ENCODE measurements at places on chromosomes 13 and 19.

DNA sequence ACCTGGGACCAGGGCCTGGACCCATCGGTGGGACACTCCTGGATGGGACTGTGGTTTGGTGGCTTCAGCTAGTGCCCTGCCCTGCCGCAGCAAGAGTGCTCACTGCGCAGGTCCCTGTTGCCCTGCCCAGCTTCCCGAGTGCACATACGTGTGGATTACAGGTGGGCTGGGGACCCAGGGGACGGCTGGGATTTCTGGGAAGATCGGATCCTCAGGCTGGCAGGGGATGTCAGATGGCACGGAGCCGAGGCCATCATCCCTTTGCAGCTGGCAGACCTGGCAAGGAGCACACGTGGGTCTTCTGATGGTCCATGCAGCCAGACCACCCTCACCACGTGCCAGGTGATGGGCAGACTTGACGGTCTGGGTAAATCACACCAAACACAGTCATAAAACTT, 69.3 kb downstream of the CHST8 start:
- no peak for DNase-seq

GRCh38 chr19:2478278-2478755, 2.4 kb downstream of the GADD45B start:
- peak; percentile 51 for DNase-seq

DNA sequence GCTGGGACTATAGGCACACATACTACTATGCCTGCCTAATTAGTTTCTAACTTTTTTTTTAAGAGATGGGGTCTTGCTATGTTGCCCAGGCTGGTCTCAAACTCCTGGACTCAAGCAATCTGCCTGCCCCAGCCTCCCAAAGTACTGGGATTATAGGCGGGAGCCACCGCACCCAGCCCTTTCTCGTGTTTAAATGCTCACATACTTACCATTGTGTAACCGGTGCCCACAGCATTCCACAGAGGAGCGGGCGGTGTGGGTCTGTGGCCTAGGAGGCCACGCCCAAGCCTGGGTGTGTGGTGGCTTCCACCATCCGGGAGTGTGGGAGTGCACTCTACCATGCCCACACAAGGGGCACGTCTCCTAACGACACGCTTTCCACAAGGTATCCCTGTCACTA, 7.7 kb downstream of the LMNB2 start:
- no peak for DNase-seq

DNA sequence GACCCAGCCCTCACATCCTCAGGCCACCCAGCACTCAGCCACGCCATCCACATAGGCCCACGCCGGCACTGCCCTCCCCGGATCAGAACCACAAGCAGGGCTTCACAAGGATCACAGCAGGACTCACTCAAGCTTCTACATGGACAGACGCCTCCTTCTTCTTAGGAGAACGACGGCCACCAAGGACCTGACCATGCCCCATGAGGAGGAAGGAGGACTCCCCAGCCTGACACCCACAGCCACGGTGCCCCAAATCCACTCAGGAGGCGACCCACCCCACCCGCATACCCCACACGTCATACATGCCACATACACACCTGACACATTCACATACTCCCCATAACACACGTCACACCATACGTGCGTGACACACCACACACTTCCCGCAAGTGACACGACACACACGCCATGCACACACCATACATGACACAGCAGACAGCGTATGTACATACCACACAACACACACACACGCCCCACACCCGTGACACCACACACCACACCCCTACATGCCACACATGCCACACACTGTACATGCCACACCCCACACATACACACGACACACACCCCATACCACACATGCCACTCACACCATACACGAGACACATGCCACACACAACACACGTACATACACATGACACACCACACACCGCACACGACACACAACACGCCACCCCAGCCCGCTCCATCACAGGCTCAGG, 50.4 kb downstream of the MLLT1 start:
- no peak for DNase-seq

- DNase-seq = no peak
These were observed 909.5 kb upstream of the GPC6 start for GRCh38 chr13:92317066-92317465.

DNA sequence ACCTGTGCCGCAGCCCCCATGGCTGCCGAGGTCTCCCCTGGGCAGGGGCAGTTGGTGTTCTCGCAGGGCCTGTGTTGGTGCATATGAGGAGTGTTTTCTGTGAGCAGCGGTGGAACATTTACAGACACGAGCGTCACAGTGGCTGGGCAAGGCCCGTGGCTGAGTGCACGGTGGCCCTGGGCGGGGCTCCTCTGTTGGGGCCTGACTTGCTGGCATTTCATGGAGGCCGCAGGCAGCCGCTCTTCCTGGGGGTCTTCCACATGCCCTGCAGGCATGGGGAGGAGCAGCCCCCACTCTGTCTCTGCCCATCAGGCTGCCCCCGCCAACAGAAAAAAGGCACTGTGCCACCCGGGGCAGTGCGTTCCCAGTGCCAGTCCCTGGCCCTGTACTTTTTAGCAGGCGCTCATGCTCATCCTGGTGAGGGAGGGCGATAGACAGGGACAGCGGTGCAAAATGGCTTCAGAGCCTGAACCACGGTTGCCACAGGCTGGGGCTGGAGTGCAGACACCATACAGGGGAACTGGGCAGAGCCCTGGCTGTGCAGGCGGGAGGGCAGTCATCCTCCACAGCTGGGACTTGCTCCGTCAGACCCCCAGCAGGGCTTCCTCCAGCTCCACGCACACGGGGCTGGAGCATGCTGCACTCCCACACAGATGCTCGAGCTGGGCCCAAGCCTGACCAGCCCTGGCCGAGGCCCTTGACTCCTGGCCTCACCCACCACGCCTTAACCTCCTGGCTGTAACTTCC, 23.5 kb downstream of the TFDP1 start:
- no peak for DNase-seq

GRCh38 chr13:110289661-110290060, 17.3 kb downstream of the COL4A1 start:
- no peak for DNase-seq

DNA sequence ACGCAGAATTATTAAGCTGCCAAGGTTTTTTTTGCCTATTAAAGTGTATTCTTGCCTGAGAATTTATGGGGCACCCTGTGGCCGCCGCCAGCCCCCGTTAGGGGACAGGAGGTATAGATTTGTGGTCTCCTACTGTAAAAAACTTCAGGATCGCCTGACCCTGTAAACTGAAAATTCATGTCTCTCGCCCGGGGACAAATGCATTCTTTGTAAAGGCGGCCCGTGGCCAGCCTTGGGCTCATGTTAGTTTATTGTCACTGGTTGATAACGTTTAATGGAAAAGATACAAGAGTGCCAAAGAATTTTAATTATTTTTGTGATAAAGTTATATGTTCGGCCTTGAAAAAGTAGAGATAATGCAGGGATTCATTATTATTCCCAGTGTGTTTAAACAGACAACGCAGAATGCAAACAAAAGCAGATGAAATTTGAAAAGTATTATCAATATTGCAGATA, 141.7 kb downstream of the URI1 start:
- DNase-seq = no peak

- peak; percentile 58 for DNase-seq
These were observed 8.3 kb downstream of the TNFRSF19 start for GRCh38 chr13:23578411-23579071.

DNA sequence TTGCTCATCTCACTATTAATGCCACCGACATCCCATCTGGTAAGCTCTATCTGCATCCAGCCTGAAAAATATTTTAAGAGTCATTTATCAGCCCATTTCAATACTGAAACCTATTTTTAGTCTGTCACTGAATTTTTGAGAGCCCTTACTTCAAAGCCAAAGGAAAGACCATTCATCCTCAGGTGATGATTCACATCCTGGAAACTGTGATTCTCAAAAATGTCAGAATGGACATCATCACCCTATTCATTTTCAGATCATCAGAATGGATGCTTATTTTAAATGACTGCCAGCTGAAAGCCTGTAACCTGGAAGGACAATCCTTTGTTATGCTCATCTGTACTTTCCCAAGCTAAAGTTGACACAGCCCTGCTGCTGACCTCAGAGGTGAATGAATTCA, 27.0 kb downstream of the TNFSF11 start:
- DNase-seq = no peak

- peak; percentile 5 for DNase-seq
These were observed 379 bp upstream of the ZNF470 start for GRCh38 chr19:56566904-56567273.

DNA sequence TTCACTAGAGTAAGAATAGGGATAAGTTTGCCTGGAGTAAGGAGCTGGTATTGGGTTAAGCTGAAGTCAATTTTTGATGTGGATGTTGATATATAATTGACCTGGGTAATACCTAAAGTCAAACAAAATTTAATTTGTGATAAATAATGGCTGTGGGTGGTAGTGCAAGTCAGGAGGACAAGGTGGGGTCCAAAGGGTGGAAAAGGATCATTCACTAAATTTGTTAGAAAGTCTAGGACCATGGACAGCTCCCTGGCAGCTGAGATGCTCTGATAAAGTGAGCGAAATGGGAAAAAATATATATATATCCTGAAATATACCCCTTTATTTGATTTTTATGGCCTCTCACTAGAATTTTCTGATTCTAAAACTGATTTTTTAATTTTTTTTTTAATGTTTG, 463.5 kb downstream of the GPC6 start:
- no peak for DNase-seq

GRCh38 chr19:32333227-32333626, 12.2 kb upstream of the ZNF507 start:
- DNase-seq = no peak

- no peak for DNase-seq
These were observed 3.8 kb upstream of the ACTL9 start for GRCh38 chr19:8702350-8702749.

GRCh38 chr19:51525651-51526050, 5.8 kb downstream of the SIGLEC6 start:
- no peak for DNase-seq

- DNase-seq = no peak
These were observed 38.9 kb upstream of the ZNF835 start for GRCh38 chr19:56710437-56710836.

GRCh38 chr19:12913011-12913561, 6.0 kb downstream of the SYCE2 start:
- peak; percentile 85 for DNase-seq

DNA sequence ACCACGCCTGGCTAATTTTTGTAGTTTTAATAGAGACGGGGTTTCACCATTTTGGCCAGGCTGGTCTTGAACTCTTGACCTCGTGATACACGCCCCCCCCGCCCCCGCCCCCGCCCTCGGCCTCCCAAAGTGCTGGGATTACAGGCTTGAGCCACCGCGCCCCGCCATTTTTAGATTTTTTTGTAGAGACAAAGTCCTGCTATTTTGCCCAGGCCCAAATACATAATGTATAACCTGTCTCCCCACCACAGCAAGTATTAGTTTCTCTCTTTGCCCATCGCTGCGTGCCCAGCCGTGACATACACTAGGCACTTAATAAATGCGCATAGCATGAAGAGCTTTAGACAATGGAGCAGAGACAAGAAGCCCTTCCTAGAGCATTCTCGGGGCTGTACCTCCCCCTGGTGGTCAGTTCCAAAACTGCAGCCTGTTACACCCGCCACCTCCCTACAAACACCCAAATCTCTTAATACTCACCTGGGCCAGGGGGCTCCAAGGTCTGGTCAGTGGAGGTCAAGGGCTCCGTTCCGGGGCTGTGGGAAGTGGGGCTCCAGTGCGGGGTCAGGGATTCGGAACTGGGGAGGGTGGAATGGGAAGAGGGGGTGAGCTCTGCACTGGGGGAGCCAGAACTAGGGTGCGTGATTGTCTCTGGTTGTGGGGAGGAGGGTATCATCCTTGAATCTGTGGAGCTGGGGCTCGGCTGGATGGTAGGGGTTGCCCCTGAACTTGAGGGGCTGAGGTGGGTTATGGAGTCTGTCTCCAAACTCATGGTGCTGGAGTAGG, 22.5 kb downstream of the IQCN start:
- peak; percentile 34 for DNase-seq

DNA sequence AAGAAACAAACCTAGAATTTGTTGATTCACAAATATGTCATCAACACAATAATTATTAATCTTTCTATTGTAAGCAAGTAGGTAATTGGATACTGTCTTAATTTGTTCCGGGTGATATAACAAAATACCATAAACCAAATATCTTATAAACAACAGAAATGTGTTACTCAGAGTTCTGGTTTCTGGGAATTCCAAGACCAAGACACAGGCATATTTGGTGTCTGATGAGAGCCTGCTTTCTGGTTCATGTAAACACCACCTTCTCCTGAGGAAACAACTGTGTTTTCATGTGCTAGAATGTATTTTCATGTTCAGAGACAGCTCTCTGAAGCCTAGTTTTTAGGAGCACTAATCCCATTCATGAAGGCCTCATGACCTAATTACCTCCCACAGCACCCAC, 1819.5 kb downstream of the SLITRK5 start:
- DNase-seq = no peak

GRCh38 chr19:11421371-11422098, 2.4 kb upstream of the RGL3 start:
- DNase-seq = no peak

GRCh38 chr19:44988896-44989556, 12.2 kb upstream of the RELB start:
- no peak for DNase-seq

DNA sequence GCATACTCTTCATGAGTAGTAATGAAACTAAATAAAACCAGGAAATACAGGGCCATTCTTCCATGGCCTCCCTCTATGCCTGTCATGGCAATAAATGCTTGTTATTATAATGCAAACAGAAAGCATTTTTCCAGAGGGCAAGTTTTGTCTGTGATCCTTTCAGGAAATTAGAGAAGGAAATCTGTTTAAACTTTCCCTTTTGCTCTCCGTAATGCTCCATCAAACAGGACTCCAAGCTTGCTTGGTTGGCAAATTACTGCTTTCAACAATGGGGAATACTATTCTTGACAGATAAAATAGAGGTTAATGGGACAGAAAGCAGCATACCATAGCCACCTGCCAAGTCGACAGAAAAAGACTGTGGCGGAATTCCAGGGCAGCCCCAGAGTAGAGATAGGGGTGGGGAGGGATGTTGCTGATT, 252.5 kb downstream of the LHFPL6 start:
- no peak for DNase-seq

DNA sequence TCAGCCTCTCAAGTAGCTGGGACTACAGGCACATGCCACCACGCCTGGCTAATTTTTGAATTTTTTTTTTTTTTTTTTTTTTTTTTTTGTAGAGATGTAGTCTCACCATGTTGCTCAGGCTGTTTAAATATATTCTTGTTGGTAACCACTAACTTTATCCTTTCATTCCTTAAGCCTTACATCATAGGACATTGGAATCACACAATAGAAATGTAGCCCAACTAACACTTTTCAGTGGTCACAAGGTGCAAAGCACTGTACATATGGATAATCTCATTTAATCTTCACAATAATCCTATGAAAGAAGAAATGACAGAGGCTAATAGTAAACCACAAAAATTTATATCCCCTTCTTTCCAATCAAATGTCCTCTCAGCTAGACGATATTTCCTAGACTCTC, 417.8 kb upstream of the DACH1 start:
- no peak for DNase-seq

DNA sequence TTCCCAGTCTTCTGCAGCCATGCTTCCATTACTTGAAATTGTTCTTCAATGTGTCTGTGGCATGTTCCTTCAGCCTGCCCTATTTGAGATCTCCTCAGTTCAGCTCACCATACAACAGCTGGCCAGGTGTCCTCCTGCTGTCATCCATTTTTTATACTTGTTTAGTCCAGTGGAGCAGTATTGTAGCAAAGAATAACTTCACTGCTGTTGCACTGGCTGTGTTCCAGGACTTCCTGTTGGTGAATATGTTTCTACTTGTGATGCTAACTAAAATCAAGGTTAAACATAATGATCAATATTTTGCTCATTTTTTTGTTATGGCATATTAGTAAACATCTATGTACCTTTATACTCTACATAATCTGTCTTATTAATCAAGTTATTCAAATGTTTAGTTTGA, 1394.1 kb downstream of the PCDH9 start:
- no peak for DNase-seq
